ENCODE measurements at places on chromosomes 2 and 18.

DNA sequence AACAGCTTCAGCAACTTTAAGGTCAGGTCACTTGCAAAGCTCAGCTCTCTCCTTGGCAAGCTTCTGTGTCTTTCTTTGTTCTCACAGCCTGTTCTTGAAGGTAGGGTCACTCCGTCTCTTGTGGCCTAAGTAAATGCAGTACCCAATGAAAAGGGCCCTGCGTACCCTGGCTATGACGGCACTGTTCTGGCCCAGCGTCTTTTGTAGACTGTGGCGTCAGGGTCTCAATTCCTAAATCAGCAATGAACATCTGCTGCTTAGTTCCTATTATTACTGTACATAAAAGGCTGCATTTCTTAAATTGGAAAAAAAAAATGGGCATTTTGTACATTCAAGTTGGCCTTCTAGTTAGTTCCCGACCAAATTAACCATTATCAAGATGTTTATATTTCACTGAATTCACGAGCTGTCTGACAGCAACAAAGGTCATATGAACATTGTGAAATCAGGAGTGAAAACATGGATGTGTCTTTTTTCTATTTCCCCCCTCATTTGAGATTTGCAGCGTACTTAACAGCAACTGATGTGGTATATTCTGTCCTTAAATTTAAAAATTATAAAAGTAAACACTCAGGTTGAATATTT, 17.0 kb upstream of the MTCL1 start:
- DNase-seq: no peak

DNA sequence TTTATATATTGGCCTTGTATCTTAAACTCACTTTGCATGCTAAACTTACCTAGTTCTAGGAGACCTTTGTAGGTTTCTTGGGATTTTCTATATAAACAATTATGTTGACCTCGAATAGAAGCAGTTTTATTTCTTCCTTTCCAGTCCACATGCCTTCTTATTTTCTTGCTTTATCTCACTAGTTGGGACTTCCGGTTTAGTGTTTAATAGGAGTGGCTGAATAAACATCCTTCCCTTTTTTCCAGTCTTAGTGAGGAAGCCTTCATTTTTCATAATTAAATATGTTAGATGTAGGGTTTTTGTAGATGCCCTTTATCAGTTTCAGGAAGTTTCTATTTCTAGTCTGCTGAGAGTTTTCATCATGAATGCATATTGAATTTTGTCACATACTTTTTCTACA, 347.3 kb upstream of the HNRNPA3 start:
- DNase-seq: no peak

GRCh38 chr2:191719261-191719660, 41.3 kb downstream of the NABP1 start:
- DNase-seq: no peak

- no peak for DNase-seq
Measured at GRCh38 chr2:223041527-223042109, 10.4 kb upstream of the KCNE4 start.

GRCh38 chr2:768451-768850, 91.2 kb upstream of the TMEM18 start:
- DNase-seq: no peak

All from naive thymus-derived CD4-positive, alpha-beta T cell (primary cell).